ENCODE measurements at places on chromosomes 2 and 18.

- no peak for DNase-seq
These were observed 204.6 kb downstream of the MTX2 start for GRCh38 chr2:176473851-176474250.

DNA sequence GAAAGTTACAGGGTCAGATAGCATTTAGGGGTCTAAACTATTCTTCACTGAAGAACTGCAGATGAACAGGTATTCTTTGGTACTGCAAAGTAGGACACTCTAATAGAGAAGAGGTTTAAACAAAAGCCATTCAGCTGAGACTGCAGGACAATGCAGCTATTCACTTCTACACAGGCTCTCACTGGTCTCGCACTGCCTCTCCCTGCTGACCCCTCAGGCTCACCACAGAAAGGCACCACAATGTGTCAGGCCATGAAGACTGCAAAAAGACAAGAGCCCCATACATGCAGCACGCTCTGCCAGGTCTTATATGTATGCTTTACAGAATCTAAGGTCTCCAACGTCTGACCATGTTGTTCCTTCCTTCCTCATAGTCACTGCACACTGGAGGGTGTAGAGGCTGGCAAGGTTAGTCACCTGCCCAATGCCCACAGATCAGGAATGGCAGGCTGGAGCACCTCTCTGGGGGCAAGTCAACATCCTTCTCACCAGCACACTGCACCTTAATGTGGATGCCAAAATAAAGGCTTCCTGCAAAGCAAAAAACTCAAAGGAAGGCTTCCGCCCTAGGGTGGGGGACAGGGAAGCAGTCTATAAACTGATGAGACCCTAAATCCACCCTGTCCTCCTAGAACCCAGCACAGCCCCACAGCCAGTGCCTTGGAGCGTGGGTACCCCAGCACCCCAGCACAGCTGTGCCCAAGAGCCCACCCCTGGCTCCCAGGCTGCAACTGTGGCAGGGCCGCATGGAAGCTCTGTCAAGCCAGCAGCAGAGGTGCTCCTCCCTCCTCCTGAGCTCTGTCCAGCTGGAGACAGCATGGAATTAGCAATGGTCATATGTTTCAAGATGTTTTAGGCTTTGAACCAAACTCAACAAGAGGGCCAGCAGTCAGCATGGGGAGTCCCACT lies 10.7 kb upstream of the RNU4ATAC start:
- no peak for DNase-seq

DNA sequence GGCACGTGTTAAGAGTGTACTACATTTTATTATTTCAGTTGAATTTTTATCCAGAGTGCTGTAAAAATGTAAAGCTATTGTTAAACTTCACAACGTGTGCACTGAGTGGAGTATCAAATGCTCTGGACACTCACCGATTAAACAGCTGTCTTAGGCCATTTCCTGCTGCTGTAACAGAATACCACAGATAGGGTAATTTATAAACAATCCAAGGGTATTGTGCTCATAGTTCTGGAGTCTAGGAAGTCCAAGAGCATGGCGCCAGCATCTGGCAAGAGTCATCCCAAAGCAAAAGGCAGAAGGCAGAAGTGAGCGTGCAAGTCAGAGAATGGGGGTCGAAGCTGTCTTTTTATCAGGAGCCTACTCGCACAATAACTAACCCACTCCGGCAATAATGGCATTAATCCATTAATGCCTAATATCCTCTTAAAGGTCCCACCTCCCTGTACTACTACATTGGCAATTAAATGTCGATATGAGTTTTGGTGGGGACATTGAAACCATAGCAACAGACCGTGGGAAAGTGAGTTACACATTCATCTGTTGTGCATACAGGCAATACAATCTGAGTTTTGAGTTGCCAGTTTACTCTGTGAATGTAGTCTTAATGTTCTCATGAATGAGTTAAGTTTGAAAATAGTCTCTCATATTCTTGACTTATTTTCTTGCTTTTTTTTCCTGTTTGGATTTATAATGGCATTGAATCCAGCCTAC lies 64.8 kb downstream of the ARMC9 start:
- no peak for DNase-seq

DNA sequence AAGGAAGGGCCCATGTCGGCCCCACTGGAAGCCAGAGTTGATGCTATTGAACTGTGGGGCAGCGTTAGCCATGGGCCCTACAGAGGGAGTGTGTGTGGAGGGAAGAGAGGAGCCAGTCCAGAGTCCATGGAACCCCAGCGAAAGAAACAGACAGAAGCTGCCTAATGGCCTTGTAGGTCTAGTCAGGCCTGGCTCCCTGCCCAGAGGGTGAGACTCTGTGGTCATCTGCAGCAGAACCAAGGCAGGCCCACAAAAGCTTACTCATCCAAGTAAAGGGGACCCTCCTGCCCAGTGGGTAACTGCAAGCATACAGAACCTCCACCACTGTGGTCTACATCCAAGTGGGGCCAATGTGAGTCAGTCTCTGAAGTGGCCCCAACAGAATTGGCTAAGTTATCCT lies 439.8 kb downstream of the TGIF1 start:
- DNase-seq = no peak

GRCh38 chr2:85936421-85937068 lies 47.8 kb upstream of the ST3GAL5 start:
- no peak for DNase-seq

DNA sequence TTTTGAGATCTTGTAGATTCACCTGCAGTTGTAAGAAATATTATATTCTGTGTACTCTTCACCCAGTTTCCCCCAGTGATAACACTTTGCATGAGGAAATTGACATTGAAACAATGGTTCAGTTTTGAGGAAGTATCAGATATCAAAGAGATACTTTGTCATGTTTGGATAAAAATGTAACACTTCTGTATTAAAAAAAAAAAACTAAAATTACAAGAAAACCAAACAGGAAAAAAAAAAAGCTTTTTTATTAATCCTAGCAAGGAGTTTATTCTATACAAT lies 204.0 kb downstream of the ARL4C start:
- no peak for DNase-seq

GRCh38 chr2:140270224-140270623 lies 1490.0 kb upstream of the NXPH2 start:
- DNase-seq = no peak

DNA sequence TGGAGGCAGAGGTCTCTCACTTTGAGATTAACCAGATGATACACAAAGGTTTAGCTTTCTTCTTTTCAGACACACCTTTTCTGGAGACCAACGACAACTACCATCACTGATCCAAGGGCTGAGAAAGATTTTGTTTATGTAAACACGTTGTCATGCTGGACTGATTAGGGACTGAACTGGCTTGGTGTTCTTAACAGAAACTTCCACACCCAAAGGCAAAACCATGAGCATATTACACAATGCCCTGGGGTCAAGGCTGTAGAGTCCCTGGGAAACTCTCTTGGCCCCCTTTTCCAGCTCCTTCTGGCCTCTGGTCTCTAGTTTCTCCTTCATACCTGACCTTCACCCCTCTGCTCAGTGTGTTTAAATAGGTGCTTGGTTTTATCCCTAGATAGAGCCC lies 447.0 kb upstream of the TCF4 start:
- no peak for DNase-seq

GRCh38 chr2:143505542-143505941 lies 376.3 kb downstream of the ARHGAP15 start:
- no peak for DNase-seq

- no peak for DNase-seq
These were observed 4.6 kb downstream of the TGIF1 start for GRCh38 chr18:3454365-3455089.

DNA sequence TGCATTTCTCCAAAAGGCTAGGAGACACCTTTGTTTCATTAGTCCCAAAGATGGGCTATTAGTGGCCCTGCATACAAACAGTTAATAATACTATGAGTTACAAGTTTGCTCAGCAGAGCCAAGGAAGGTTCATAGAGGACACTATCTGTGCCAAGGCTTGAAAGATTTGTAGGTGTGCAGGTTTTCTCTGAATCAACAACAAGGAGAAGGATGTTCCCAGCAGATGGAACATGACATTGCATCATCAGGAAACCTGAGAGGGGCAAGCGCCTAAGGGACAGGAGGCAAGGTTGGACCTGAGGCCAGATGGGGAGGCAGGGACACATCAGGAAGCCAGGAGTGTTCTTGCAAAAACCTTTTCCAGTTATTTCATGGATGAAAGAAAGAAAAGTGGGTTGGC lies 35.4 kb upstream of the STK17B start:
- no peak for DNase-seq

- DNase-seq = no peak
These were observed 192.8 kb downstream of the AGPS start for GRCh38 chr2:177585234-177585863.

- no peak for DNase-seq
These were observed 32.1 kb upstream of the ZNF638 start for GRCh38 chr2:71299507-71299906.

- DNase-seq = no peak
These were observed 359.5 kb upstream of the RGPD4 start for GRCh38 chr2:107466984-107467773.

- DNase-seq = no peak
These were observed 254.8 kb downstream of the SLC8A1 start for GRCh38 chr2:40197121-40197520.

DNA sequence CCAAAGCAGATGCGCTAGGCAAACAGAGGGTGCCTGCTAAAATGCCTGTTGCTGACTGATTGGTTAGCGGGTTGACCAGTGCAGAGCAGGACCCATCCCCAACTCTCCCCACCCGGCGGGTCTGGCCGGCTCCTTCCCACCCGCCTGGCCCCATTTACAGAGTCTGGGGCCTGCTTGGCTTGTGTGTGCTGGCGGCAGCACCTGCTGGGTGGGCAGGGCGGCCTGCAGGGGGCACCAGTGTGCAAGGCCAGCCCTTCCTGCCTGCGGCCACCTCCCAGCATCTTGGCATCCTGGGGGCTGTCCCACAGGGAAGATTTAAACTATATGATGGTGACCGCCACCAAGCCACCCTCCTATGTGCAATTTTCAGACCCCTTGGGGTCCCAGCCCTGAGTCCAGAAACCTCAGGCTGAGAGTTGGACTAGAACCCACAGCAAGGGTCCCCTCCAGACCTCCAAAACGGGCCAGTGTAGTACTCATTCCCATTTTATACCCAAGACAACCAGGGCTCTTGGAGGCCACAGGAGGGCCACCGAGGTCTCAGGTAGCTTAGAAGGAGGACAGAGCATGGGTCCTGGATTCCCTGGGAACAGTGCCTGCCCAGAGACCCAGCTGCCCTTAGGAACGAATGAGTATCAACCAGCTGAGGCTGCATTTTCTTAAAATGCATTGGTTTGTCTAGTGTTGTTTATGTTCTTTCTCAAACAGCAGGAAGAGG lies 173.6 kb downstream of the SMAD7 start:
- DNase-seq = no peak

DNA sequence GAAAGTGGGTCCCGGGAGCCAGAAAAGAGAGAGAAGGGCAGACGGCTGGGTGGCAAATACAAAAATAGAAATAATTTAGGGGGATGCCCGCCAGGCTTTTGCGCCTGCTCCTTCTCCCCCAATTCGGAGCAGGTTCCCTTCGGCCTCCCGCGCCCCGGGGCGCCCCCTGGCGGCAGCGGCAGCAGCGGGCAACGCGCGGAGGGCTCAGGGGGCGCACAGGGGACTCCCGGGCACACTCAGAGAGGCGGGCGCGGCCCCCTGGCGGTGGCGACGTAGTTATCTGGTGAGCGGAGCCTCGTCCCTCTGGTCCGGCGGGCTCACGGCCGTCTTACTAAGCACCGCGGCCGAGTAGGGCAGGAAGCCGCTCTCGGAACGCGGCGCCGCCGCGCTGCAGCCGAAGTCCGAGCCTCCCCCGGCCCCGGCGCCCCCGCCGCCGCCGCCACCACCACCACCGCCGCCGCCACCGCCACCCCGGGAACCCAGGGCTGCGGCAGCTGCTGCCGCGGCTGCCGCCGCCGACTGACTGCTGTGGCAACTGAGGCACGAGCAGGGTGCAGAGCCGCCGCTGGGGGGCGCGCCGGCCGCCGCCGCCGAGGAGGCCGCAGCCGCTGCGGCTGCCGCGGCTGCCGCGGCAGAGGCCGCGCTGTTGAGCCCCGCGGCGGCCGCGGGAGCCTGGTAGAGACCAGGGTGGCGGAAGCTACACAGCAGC lies 3.8 kb downstream of the EVX2 start:
- no peak for DNase-seq

GRCh38 chr2:11250400-11251196 lies 93.8 kb downstream of the ROCK2 start:
- DNase-seq = no peak

DNA sequence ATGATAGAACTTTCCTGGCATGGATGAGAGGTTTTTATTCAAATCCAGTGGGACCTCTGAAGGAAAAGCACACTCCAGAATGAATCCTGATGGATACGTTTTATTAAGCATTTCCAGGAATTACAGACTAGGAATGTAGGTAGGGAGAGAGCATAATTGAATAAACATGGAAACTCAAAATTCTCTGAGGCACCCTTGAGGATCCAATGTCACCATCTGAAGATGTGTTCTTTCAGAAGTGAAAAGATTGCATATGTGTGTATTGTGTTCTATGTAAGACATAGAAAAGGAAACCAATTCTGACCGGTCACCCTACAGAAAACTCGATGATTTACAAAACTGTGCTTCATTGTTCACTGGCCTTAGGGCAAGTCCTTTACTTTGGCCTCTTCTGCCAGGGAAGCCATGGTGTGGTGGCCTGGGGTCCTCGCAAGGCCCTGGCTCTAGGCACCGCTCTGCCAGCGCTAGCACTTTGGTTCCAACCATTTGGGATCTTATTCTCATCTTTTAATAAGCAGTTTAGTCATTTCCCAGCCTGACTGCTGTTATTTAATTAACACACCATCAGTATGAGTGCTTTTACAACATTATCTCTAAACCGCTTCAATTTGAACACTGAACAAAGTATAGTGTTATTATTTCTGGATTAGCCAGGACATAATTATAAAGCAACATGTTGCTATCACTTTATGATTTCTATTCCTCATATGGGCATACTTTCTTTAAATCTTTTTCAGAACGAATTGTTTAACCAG lies 4.5 kb upstream of the GKN1 start:
- DNase-seq = no peak

DNA sequence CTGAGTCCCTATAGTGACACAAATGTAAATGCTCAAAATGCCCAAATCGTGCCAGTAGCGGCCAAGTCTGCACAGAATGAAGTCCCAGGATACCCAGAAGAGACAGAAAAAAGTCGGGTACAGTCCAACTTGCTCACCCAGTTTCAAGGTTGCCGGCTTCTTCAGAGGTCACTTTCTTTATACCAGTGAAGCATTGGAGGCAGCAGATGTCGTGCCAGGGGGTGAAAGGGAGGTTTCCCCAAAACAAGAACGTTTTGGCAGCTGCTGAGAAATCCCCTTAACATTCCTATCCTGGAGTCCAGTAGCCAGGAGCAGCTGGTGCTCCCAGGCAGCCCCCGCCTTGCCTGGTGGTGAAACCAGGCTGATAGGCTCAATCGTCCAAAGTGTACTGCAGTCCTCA lies 58.1 kb upstream of the MCFD2 start:
- DNase-seq = no peak

GRCh38 chr18:79802298-79802697 lies 4.6 kb downstream of the KCNG2 start:
- DNase-seq = no peak

DNA sequence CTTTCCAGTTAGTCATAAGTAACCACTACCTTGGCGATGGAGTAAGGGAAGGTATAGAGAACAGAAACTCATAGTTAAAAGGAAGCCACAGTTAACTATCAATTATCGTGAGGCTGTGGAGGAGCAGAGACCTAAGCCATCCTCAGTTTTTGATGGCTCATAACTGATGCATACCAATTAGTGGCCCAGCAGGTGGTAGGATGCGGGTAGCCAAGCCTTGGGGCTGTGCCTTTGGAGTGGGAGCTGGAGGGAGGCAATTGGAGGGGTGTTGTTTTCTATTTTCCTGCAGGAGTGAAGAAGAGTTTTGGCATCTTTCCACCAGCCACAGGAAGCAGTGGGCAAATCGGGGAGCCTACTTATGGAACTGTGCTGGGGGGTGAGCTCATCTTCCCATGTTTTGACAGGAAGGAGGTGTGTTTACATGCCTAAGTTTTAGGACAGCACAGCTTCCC lies 194.8 kb downstream of the TPGS2 start:
- no peak for DNase-seq

Measured in NCI-H1436 treated with DMSO at 0.1 percent for 48 hours (cell line).